ENCODE measurements at places on chromosomes 2 and 18.

DNA sequence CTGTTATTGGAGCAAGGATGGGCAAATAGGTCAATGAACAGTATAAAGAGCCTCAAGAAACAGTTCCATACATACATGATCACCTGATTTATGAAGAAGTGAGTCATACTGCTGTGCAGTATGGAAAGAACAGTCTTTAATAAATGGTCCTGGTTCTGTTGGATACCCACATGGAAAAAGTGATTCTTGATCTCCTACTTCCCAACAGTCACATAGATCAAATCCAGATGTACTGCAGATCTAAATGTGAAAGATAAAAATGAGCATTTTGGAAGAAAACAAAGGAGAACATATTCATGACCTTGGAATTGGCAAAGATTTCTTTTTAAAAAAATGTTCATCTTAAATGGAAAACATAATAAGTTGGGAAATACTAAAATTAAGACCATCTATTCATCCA lies 75.8 kb downstream of the CCDC148 start:
- DNase-seq = no peak

- DNase-seq = no peak
Measured at GRCh38 chr2:3307901-3308300, 69.7 kb downstream of the EIPR1 start.

DNA sequence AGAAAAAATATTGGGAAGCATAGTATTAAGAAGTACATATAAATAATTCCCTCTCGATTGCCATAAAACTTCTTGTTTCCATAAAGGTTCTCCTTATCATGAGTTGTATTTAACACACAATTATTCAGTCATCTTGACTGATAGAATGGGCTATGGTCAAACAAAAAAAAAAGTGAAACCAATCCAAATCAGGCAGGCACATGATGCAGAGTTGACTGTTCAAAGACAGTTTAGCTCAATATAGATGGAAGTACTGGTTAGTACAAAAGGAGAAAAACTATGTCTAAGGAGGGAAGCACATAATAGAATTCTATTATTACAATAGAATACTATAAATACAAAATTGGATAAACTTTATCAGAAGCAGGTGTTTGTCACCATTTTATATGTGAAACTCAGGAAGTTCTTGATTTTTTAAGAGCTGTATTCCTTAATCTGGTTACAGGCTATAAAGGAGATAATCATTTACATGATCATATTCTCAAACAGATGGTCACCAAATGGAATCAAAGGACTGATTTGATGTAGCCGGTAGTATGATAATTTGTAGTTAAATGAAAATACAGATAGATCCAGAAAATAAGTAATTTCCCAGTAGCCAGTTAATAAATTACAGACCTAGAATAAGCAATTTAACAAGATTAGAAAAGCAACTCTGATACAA lies 18.2 kb upstream of the CALCRL start:
- DNase-seq = no peak

- no peak for DNase-seq
Measured at GRCh38 chr2:22282220-22282619, 1102.8 kb upstream of the KLHL29 start.

DNA sequence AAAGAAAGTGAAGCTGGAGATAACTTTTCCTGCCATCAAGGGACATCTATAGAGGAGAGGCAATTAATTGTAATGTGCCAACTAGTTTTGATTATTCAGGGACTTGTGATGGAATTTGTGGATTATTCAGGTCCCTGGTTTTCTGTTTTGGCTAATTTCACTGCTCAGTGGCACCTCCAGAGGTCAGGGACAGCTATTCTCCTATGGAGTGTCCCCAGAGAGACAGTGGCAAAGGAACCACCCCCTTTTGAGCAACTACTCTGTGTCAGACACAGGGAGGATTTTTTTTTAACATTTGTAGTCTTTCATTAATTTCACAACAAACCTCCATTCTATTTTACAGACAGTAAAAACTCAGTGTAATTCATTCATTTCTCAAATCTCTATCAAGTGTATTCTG lies 206.0 kb upstream of the SPRED2 start:
- DNase-seq = no peak

- no peak for DNase-seq
Measured at GRCh38 chr2:9313443-9313842, 106.8 kb downstream of the ASAP2 start.

DNA sequence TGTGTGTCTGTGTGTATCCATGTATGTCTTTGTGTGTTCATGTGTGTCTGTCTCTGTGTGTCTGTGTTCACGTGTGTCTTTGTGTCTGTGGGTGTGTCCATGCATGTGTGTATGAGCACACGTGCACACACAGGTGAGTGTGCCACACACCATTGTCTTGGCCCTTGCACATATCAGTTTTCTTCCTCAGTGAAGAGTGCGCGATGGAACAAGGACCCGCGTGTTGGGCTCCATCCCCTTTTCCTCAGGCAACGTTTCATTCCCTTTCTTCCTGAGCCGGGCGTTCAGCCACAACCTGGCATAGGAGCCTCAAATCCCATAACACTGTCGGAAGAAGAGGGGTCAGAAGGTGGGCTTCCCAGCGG lies 74.3 kb downstream of the PTGR3 start:
- no peak for DNase-seq

DNA sequence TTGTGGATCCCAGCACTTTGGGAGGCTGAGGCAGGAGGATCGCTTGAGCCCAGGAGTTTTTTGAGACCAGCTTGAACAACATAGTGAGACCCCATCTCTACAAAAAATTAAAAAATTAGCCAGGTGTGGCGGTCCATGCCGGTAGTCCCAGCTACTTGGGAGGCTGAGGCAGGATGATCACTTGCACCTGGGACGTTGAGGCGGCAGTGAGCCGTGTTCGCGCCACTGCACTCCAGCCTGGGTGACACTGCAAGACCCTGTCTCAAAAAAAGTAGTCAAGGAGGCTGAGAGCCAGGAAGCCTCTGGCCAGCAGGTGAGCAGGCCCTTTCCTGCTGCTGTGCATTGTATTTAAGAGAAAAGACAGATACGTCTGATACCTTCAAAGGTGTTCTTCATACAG lies 11.1 kb upstream of the PROC start:
- no peak for DNase-seq

- DNase-seq = no peak
Measured at GRCh38 chr2:118554616-118555015, 292.8 kb downstream of the EN1 start.

DNA sequence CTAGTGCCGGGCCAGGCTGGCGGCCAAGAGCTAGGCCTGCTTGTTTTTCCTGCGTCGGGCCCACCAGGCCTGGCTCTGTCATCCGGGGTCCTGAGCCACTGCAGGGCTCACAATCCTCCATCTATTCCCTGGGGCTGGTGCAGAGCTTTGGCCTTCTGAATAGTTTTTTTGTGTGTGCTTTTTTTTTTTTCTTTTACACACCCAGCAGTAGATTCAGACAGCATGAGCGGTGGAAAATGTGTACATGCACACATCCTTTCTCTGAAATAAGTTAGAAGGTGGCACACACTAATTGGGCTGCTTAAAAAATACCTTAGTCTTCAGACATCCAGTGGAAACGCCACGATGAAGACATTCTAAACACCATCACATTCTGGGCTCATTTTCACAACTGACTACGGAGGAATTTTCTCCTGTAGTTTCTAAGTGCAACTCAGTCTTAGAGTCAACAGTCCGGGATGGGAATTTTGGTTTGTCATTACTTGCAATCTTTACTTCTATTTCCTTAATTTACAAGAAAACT lies 6.1 kb downstream of the ZFP36L2 start:
- DNase-seq = no peak

DNA sequence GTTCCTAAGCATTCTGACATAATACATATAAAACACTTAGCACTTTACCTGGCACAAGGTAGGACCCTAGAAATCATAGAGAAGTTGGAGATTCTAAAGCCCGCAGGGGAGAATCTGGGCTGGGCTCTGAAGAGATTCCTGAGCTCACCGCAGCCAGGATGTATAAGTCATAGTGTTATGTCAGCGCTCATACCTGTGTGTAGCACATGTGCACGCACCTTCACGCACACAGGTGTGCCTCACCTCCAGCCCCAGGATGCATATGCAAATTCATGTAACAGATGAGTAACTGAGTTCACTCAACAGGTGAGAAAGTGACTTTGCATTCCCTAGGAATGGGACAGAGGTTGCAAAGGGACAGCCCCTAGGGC lies 7.9 kb upstream of the SDC1 start:
- DNase-seq = no peak

DNA sequence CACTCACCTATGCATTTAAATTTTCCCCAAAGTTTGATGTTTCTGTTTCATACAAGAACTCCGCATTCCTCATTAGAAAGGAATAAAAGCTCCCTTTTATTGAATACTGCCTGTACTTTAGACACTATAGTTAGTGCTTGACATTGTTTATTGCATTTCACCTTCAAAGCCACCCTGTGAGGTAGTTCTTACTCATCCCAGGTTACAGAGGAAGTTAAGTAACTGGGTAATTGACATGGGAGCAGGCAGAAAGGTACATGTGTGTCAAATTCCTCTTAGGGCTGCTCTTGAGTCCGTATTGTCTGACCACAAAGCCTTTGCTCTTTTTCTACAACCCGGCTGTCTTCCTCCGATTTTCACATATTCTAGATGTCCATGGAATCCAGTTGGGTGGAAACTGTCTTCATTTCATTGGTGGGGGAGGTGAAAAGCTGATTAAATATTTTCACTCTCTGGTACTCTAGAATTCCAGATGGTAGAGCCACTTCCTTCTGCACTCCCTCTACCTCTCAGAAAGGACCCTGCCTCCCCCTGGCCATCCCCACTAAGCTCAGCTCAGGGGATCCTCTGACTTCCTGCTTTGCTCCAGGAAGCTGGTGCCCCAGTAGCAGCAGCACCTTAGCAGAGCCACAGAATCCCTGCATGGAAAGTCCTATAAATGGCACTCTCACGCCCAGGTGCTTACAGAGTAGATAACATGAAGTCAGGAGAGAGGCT lies 319.2 kb downstream of the LRATD1 start:
- no peak for DNase-seq

- no peak for DNase-seq
Measured at GRCh38 chr2:75367401-75367800, 168.1 kb upstream of the TACR1 start.

GRCh38 chr2:11344956-11345677 lies 681 bp upstream of the ROCK2 start:
- DNase-seq = peak; percentile 31

DNA sequence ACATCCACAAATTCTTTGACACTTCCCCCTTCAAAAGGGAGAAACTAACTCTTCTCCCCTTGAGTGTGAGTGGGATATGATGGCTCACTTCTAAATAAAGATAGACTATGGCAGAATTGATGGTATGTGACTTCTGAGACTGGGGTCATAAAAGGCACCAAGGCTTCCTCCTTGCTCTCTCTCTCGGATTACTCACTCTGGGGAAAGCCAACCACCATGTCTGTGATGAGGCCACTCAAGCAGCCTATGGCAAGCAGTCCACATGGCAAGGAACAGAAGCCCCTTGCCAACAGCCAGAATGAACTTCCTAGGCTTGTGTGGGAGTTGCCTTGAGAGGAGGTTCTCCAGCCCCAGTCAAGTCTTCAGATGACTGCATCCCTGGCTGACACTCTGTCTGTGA lies 43.6 kb downstream of the KIAA2012 start:
- DNase-seq = no peak

DNA sequence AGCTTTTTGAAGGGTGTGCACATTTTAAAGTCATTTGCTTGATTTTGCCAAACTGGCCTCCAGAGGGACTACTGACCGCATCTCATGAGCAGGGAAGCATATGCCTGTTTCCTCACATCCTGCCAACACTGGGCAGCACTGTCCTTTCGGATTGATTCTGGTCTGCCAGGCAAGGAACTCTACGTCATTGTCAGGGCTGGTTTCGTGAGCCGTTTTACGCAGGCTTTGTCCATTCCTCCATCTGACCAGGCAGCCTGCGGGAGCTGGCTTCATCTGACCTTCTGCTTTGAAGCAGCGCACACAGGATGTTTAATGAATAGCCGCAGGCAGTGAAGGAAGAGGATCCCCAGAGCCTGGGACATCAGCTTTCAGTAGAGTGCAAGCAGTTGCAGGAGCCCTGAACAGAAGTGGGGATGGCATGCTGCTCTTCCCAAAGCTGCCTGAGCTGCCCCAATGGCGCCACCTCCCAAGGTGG lies 46.3 kb upstream of the SEMA4C start:
- no peak for DNase-seq

- DNase-seq = no peak
Measured at GRCh38 chr2:51673628-51674027, 641.7 kb upstream of the NRXN1 start.

GRCh38 chr2:27844821-27845255 lies 45.3 kb downstream of the RBKS start:
- DNase-seq = no peak

GRCh38 chr2:237223201-237223861 lies 137.6 kb downstream of the COPS8 start:
- DNase-seq = no peak

- no peak for DNase-seq
Measured at GRCh38 chr2:28438532-28439063, 45.9 kb downstream of the FOSL2 start.

GRCh38 chr2:66698091-66698490 lies 263.2 kb downstream of the MEIS1 start:
- no peak for DNase-seq

DNA sequence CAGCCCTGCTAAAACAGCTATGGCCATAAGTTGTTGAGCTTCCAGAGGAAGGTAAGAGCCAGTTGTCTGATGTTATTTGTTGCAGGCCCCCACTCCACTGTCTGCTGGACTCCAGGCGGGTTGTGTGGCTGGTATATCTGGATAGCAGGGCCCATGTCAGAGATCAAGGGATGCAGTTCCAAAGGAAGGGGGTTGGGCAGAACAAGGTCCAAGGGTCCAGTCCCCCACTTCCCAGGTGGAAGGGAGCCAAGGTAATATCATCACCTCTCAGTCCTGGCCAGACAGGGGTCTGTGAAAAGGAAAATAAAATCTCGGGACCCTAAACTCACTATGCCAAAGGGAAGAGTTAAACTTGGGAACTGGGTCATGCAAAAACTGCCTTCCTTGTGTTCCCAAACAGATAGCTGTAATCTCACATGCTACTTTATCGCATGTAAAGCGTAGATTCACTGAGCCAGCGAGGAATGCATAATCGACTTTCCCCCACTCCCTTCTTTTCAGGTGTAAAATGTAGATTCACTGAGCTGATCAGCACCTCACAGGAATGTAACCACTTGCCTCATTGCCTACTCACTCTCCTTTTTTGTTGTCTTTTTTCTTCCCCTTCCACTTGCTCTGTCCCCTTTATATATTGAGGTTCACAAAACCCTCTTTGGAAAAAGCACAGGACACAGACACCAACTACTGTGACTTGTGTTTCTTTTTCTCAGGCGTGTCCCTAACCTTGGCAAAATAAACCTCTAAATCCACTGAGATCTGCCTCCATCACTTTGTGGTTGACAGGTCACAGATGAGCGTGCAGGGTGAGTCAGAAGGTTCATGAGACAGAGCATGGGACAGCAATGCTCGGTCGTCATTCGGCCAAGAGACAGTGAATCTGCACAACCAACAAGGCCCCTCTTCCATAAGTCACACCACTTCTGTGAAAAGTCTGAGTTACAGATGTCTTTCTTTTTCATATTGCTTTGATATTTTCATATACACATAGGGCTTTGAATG lies 255.3 kb upstream of the SIX2 start:
- DNase-seq = no peak

- no peak for DNase-seq
Measured at GRCh38 chr18:48858676-48859075, 92.1 kb downstream of the SMAD7 start.

Data from immature natural killer cell (primary cell).